ENCODE measurements at places on chromosomes 12 and 14.

- DNase-seq = peak; percentile 54
These were observed 43.9 kb upstream of the PLEKHG6 start for GRCh38 chr12:6266541-6266966.

DNA sequence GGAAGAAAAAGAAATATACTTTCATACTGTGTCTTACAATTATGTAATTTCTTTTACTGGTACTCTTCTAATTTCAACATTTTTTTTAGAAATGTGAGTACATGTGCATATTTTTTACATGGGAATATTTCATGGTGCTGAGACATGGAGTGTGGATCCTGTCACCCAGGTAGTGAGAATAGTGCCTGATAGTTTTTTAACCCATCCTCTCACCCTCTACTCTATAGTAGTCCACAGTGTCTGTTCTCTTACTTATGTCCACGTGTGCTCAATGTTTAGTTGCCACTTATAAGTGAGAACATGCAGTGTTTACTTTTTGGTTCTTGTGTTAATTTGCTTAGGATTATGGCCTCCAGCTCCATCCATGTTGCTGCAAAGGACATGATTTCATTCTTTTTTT lies 548.8 kb downstream of the AACS start:
- DNase-seq = no peak

- DNase-seq = no peak
These were observed 5.6 kb downstream of the OR10P1 start for GRCh38 chr12:55642267-55642666.

DNA sequence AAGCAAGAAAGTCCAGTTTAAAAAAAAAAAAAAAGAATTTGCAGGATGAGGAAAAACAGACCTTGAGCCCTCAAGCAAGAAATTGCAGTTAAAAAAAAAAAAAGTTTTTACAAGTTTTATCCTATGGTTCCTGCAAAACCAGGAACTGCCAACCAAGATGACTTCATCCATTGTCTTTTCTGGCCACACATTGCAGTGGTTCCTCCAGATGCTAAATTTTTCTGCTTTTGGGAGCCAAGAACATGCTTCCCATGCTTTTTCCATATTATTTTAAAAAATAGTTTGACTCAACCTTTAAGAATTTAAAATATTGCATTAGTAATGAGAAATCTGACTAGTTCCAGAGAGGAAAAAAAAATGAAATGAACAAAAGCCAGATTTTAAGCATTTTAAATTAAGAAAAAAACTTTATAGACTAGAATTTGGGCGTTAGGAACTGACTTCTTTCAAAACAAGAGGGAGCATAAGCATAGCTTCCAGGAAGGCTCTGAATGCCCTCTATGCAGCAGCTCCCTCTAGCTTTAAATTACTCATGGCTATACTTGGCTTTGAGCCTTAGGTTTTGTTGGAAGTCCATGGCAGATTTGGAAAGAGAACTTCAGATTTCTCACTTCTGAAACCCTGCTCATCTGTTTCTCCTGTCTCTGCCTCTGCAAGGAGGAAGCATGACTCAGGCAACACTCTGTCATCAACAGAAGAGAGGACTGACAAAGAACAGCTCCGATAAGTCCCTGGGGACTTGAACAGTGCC lies 124.5 kb downstream of the GPR65 start:
- DNase-seq = no peak

GRCh38 chr12:21690704-21691368 lies 33.2 kb upstream of the LDHB start:
- DNase-seq = no peak

- DNase-seq = no peak
These were observed 8.7 kb downstream of the MTERF2 start for GRCh38 chr12:106978035-106978800.

GRCh38 chr12:32486158-32486557 lies 86.8 kb downstream of the FGD4 start:
- no peak for DNase-seq

DNA sequence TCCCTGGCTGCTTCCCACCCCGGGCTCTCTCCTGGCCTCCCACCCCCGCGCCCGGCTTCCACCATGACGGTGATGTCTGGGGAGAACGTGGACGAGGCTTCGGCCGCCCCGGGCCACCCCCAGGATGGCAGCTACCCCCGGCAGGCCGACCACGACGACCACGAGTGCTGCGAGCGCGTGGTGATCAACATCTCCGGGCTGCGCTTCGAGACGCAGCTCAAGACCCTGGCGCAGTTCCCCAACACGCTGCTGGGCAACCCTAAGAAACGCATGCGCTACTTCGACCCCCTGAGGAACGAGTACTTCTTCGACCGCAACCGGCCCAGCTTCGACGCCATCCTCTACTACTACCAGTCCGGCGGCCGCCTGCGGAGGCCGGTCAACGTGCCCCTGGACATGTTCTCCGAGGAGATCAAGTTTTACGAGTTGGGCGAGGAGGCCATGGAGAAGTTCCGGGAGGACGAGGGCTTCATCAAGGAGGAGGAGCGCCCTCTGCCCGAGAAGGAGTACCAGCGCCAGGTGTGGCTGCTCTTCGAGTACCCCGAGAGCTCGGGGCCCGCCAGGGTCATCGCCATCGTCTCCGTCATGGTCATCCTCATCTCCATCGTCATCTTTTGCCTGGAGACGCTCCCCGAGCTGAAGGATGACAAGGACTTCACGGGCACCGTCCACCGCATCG lies 1.8 kb downstream of the KCNA1 start:
- no peak for DNase-seq

DNA sequence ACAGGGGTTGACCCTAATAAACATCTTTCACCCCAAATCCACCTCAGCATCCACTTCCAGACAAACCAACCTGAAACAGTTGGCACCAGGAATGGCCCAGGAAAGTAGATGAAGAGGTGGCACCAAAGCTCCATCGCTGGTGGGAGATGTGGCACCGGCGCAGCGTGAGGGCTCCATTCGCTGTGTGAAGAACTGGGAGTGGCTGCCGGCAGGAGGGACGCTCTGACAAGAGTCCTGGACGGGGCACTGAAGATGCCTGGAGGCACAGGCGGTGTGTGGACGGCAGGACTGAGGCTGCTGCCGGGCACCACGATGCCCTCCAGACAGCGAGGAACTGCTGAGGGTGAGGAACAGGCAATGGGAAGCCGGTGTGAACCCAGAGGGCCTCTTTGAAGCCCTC lies 29.3 kb downstream of the DIO3 start:
- no peak for DNase-seq

GRCh38 chr14:73637830-73638229 lies 7.0 kb upstream of the DNAL1 start:
- no peak for DNase-seq

GRCh38 chr12:26112703-26113147 lies 12.1 kb downstream of the BHLHE41 start:
- no peak for DNase-seq

GRCh38 chr14:61488417-61489401 lies 167.3 kb downstream of the PRKCH start:
- no peak for DNase-seq

DNA sequence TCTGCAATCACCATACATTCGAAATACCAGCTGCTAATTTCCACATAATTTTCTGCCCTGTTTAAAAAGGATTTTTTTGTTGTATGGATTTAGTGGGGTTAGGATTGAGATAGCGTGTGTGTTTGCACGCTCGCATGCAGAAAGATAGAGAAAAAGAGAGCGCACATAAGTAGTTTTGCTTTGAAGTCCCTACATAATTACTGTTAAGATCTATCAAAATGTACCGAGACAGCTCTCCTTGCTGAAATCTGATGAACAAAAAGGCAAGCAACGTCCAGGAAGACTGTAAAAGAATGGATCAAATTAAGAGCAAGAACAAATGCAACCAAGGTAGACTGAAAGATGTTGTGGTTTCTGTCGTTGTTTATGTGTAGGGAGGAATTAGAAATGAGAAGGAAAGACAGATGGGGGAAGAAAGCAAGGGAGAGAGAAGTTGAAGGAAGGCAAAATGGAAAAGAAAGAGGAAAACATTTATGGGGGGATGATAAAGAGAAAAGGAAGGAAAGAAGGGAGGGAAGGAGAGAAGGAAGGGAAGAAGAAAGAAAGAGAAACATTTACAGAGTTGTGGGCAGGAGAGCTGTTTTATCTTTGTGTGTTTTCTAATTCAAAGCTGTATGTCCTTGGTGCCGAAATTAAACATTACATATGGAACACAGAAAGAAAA lies 522.3 kb downstream of the MED13L start:
- DNase-seq = no peak

DNA sequence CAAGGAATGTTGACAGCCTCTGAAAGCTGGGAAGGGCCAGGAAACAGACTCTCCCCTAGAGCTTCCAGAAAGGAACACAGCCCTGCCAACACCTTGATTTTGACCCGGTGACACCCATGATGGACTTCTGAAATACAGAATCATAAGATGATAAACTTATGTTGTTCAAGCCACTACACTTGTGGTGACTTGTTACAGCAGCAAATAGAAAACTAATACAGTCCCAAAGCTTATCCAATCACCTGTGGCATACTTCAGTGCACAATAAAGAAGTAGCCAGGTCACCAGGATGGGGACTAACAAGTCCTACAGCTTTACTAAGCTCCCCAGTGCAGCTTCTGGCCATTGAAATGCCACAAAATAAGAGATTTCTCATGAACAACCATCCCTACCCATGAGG lies 5.4 kb downstream of the STON2 start:
- DNase-seq = no peak

GRCh38 chr14:64221391-64222003 lies 72.7 kb downstream of the ESR2 start:
- DNase-seq = no peak

GRCh38 chr14:79016828-79017505 lies 846.8 kb downstream of the NRXN3 start:
- DNase-seq = no peak

GRCh38 chr12:119440803-119441360 lies 106.4 kb downstream of the CCDC60 start:
- DNase-seq = no peak

- no peak for DNase-seq
These were observed 40.6 kb upstream of the RBM19 start for GRCh38 chr12:114006482-114007425.

- DNase-seq = no peak
These were observed 5.9 kb downstream of the CLEC4D start for GRCh38 chr12:8519171-8519570.

GRCh38 chr12:106141452-106141851 lies 2.7 kb upstream of the NUAK1 start:
- DNase-seq = no peak

DNA sequence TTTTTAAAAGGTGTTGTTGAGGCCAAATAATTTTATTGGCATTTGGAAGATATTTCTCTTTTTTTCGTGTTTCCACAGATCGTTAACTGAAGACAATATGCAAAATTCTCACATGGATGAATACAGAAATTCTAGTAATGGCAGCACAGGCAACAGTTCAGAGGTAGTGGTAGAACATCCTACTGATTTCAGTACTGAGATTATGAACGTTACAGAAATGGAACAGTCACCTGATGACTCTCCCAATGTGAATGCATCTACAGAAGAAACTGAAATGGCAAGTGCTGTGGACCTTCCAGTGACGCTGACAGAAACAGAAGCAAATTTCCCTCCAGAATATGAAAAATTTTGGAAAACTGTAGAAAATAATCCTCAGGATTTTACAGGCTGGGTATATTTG lies 11.2 kb downstream of the PRPF39 start:
- DNase-seq = no peak

DNA sequence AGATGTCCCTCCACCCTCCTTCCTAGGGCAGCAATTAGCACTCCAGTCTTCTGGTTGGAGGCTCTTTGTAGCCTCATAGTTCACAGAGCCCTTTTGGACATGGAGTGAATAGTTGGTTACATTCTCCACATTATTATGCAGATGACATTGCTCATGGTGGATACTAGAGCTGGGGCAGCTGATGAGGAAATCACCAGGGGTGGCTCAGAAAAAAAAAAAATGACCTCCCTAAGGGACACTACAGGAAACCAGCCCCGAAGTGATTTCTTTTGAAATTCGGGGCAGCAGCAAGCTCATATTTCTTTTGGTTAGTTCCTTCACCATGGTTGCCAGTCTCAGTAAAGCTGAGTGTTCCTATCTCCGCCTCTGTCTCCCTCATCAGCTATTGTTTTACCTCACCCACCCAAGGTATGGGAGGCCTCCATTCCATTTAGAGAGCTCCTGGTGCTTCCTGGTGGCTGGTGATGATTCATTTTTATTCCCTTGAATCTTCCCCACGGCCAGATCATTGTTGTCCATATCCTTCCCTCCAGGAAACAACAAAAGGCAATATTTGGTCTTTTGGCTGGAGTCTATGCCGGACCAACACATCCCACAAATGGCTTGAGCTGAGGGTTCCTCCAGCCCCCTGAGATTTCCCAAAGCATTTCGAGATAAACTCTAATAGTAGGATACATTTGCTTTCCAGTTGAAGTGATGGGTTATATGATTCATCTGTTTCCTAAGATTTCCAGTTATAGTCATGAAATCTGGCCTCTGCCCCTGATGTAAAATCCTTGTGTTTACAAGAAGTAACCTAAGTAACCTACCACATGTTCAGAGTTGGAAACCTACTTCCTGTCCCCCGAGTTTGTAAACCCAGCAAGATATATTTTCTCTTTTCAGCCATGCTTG lies 56.2 kb upstream of the NID2 start:
- DNase-seq = no peak

GRCh38 chr14:58901826-58902225 lies 264.1 kb downstream of the DACT1 start:
- no peak for DNase-seq

- no peak for DNase-seq
These were observed at the start of gene RFX4 for GRCh38 chr12:106582641-106583230. Gene RFX4 (plus strand): TSS chr12:106583004. CDS start chr12:106583321, 317 bp downstream.

DNA sequence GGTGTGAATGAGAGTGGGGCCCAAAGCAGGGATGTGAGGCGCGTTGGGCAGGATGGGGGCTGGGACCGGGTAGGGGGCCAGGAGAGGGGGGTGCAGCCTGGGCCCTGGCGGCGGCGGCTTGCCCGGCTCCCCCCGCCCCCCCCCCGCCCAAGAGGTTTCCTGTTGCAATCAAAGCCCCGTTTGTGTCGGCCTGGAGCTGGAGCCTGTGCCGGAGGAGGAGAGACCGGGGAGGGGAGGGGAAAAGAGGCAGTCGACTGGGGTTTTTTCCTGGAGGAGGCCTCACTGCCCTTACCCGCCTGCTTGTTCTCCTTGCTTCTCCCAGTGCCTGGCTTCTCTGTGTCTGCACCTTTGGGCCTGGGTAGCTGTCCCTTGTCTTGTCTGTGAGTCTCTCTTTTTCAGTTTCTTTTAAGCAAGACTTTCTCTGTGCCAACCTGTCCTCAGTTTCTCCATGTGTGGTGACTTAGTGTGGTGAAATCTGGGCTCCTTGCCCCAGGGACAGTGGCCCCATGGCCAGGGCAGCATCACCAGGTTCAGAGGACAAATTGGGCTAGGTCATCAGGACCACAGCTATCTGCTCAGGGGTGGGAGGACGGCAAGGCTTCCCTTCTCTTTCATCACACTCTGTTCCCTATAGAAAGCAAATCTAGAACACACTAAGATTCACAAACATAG lies 8.5 kb downstream of the RARG start:
- DNase-seq = peak; percentile 56

- DNase-seq = no peak
These were observed 26.9 kb upstream of the PYGL start for GRCh38 chr14:50970886-50971781.
